ENCODE measurements at places on chromosomes 16 and 17.

GRCh38 chr16:1283996-1284616 is 25.3 kb upstream of the UBE2I start:
- no peak for DNase-seq

DNA sequence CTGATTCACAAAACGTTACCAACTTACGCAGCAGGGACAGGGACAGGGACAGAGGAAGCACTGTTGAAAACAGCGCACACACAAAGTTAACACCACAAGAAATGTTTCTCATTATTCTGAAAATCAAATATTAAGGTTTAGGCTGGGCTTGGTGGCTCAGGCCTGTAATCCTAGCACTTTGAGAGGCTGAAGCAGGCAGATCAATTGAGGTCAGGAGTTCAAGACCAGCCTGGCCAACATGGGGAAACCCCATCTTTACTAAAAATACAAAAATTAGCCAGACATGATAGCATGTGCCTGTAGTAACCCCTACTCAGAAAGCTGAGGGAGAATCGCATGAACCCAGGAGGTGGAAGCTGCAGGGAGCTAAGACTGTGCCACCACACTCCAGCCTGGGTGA is 4.2 kb downstream of the CYTH1 start:
- no peak for DNase-seq

DNA sequence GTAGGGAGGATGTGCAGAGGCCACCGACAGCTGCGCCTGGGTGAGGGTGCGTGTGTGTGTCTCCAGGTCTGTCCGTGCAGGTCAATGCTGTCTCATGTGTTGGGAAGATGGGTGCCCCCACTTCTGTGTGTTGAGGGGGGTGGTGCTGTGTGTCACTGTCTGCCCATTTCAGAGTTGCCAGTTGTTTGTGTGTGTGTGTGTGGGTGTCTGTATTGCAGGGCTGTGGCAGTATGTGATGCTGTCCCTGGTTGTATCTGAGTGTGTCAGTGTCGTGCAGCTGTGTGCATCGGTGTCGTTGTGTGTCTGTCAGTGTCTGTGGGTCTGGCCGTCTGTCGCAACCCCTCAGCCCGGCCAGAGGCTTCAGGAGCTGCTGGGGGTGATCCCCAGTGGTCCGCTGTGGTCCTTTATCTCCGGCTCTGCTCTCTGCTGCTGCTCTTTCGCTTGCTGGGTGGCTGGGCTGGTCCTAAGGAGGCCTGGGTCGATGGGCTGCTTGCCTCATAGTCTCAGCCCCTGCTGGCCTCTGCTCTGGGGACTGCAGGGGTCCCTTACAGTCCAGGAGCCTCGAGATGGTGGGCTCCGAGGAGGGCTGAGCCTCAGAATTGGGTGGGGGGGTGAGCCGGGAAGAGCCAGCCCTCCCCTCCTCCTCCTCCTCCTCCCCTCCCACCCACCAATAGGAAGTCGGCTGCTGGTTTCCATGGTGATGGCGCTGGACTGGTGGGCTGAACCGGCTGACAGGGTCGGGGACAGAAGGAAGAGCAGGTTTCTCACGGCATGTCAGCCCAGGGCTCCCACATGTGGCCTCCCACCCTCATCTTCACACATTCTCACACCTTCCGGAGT is at the start of gene TSPOAP1:
TSPOAP1 (minus strand) TSS at position 601 of the 840 bp plus-strand sequence. CDS start 875 bp downstream, outside the sequence.
- DNase-seq, result no peak

DNA sequence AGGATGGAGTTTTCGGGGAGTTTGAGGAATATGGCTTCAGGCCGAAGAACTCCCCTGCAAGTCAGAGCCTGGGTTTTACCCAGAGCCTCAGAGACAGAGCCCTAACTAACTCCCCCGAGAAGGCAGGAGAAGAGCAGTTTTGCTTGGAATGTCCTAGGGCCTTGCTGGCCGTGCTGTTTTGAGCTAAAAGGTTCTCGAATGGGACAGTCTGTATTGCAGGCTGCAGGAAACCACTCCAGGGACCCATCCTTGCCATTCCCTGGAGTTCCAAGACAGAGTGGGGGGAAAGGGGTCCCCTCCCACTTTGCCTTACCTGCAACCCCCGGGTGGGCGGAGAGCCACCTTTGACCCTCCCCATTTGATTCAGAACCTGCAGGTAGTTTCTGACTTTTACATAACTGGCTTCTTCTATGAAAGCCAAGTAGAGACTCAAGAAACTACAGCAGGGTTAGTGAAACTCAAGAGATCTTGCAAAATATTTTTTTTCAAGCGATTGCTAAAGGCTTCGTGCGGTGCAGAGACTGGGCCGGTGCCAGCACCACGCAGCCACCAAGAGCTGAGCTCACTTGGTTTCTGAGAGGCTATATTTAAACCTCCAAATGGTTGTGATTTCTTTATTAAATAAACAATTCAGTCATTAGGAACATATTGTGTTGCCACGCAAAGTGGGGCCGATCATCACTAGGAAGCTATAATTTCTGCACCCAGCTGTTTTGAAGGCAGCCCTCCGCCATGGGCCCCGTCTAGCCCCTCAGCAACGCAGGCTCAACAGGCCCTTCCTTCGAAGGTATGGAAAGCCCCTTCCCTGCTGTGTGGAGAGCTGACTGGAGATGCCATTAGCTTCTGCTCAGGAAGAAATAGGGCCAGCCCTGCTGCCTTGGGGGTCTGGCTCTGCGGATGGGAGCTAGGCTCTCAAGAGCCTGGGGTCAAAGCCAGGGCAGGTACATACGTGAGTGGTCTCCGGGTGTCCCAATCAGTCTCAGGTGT is 223.0 kb downstream of the NTN1 start:
- DNase-seq, result peak; percentile 50

DNA sequence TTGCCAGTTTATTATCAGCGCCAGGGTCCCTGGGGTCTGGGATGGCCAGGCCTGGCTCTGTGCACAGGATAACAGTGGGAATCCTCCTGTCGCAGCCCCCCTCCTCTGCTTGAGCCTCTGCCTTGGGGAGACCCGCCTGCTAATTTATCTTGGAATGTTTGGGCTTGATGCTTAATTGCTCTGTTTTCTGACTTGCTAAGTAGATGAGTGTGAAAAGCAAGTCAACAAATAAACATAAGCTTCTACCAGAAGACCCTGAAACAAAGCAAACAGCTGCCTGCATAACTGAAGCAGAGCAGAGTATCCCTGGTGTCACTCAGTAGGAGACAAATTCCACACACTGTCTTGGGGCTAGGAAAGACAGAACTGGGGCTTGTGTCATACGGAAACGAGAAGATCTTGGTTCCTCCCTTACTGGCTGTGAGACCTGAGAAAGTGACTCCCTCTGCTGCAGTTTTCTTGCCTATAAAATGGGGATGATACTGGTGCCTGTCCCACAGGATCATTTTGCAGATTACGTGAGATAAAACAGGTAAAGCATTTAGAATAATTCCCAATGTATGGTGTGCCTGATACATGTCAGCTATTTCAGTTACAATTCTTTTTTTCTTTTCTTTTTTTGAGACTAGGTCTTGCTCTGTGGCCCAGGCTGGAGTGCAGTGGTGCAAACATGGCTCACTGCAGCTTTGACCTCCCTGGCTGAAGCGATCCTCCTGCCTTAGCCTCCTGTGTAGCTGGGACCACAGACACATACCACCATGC is 44.8 kb upstream of the IRX3 start:
- no peak for DNase-seq

GRCh38 chr17:58277107-58277801 is 3.5 kb downstream of the MPO start:
- peak; percentile 7 for DNase-seq

DNA sequence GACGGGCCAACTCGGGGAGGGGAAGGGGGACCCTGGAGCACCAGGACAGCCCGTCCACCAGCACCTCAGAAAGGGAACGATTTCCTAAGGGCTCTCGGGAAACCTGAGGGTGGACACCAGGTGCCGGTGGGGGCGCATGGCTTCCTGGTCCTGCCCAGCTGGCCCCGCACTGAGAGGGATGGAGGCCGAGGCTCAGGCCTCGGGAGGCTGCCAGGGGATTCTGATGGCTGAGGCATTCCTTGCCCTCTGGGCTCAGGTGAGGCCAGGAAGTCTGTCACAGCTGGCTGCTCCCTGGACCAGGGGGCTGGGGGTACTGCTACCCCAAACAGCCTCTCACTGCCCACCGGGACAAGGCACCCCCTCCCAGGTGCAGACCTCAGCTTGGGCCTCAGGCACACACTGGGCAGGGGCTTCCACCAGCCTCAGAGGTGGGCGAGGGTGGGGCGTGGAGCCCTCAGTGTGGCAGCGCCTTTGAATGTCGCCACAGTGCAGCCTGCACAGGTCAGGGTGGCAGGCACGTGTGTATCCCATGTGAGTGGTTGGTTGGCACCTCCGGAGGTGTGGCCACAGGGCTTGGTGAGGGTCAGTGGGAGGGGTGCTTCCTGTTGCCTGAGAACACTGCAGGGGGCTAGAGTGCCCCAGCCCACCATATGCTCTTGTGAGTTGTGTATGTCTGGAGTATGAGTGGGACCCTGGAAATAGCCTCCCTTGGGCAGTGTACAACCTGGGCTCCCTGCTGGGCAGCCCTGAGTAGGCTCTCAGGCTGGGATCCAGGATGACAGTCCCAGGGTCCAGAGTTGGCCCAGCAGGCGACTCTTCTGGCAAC is 3.9 kb upstream of the FSCN2 start:
- DNase-seq, result no peak

DNA sequence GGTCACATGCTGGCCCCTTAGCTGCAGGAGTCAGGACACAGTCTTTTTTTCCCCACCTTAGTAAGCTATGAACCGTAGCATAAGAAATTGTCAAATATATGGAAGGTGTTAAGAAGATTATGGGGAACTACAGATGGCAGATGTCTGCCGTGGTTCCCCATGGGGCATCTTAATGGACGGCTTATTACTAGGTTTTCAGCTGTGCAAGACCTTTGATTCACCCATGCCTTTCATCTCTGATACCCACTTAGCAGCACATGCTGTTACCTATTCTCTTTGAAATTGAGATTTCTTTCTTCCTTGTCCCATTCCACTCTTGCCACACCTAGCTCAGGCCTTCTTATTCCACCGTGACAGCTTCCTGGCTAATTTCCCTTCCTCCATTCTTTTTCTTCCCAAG is 70.7 kb downstream of the RPTOR start:
- DNase-seq, result no peak

DNA sequence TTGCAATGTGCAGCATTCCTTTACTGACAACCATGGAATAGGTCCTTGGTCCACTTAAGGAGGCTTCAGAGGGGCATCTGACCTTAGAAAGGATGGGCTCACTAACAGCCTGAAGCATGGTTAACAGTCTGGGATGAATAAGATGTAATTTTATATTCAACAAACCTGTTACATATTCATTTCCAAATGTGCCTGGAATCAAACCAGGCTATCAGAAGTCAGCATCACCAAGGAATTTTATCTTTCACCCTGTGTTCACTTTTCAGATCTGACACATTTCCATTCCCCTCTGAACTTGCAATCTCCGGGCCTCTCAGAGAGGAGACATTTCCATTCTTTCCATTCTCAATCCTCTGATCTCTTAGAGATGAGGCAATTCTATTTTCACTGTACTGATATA is 62.4 kb downstream of the SNX11 start:
- no peak for DNase-seq

DNA sequence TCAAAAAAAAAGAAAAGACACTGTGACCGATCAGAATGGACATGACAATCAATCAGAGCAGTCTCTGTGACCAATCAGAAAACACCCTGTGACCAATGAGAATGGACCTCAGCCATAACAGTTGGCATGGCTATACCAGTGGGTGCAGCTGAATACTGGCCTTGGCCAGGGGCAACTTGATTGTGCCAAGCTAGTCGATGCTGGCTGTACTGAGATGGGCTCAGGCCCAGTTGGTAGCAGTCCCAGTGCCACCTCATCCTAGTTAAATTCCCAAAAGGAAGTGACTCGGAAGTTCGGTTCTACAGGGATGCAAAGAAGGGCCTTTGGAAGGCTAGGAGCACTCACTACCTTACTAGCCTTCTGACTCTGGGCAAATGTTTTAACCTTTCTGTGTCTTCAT is 37.2 kb upstream of the BCO1 start:
- no peak for DNase-seq

DNA sequence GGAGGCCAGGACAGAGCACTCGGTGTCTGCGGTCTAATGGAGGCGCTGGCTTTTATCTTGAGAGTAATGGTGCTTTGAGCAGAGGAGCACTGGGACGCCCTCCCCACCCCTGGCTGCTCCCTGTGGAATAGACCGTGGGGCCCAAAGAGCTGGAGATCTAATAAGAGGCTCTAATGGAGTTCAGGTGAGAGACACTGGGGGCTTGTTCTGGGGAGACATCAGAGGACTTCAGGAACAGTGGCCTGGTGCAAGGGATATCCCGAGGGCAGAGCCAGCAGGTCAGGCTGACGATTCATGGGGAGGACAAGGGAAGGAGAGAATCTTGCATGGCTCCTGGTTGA is 9.5 kb upstream of the KRT19 start:
- no peak for DNase-seq

DNA sequence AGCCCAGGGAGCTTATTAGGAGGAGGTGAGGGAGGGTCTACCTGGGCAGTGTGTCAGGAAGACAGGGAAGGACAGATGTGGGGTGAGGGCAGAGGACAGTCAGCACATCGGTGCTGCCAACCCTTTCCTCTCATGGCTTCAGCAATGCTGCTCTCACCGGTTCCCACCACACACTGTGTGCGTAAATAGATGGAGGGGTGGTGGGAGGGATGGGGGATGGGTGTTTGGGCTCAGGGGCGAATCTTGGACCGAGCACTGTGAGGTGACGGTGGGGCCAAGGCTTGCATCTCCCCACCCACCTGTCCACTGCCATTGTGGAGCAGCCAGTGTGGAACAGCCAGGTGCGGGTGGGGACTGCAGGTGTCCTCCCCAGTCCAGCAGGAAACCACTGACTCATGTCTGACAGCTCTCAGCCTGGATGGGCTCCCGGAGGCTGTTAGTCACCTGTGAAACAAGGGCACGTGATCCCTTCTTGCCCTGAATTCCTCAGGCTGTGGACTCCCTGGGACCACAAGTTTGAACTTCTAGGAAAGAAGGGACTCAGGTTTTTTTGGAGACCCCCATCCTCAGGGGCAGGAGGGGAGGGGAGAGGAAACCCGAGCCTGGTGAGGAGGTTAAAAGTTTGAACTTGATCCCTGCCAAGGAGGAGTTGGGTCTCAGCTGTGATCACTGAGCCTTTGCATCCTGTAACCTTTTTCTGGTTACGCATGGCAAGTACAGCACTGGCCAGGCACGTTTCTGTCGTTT is 42.7 kb upstream of the SMPD3 start:
- DNase-seq, result peak; percentile 24

GRCh38 chr17:7839876-7840261 is 5.9 kb downstream of the KDM6B start:
- DNase-seq, result no peak

GRCh38 chr17:3022197-3022596 is 41.2 kb downstream of the OR1D5 start:
- DNase-seq, result no peak

- no peak for DNase-seq
Measured at GRCh38 chr16:78489072-78489471, 389.6 kb downstream of the WWOX start.
